ENCODE measurements at places on chromosomes 16 and 17.
A peak's percentile ranks its signal among the peaks of the same experiment; 100 is the strongest.

DNA sequence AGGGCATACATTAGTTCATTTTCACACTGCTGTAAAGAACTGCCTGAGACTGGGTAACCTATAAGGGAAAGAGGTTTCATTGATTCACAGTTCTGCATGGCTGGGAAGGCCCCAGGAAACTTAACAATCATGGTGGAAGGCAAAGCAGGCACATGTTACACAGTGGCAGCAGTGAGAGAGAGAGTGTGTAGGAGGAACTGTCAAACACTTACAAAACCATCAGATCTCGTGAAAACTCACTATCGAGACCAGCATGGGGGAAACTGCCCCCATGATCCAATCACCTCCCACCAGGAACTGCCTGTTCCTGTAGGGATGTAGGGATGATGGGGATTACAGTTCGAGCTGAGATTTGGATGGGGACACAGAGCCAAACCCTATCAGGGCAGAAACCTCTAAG is 17.2 kb downstream of the NUBP1 start:
- no peak for DNase-seq

DNA sequence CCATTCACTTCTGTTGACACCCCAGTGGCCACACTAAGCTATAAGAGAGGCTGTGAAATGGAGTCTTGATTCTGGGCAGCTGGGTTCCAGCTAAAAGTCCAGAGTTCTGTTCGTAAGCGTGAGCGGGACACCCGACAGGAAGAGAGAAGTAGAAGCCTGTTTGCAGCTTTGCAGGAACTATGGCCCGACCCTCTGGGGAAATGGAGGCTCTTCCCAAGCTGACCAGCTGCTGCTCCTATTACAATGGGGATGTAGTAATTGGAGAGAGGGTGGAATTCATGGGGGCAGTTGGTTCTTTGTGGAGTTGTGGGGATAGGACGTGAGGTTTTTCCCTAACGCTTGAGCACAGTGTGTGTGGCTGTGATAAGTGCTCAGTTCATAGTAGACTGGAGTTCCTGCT is 28.4 kb downstream of the UBALD1 start:
- no peak for DNase-seq

GRCh38 chr16:13553453-13553985 is 366.4 kb upstream of the ERCC4 start:
- DNase-seq: no peak

- no peak for DNase-seq
Measured at GRCh38 chr16:73692861-73693260, 603.8 kb upstream of the PSMD7 start.

GRCh38 chr16:70430667-70431536 is 8.0 kb downstream of the ST3GAL2 start:
- no peak for DNase-seq

DNA sequence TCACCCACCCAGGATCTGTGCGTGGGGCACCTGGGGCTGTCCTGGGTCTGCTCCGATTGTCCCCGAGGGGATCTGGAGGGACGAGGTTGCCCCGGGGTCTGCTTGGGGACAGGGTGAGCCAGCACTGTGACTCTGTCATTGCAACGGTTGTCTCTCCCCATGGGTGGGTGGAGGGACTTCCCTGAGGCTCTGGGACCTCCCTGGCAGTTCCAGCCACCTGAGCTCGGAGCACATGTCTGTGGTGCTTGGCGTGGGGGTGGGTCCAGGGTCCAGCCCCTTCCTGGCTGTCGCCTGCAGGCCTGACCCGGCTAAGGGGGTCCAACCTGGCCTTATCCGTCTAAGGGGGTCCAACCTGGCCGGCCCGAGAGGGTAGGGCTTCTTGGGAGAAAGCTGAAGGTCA is 8.5 kb upstream of the CBFA2T3 start:
- DNase-seq: no peak

DNA sequence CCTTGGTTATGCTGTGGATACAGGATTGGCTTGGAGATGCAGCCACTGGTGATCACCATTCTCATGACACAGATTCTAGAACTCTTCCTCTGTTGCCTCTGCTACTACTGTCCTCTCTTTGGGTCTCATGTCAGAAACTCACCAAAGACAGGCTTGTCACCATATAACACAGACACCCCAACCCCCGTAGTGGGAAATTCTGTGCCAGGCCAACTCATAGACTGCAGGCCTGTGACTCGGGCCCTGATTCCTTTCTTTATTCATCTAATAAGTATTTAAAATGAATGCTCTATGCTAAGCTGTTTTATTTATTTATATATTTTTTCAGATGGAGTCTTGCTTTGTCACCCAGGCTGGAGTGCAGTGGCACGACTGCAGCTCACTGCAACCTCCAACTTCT is 9.5 kb downstream of the CYB5D2 start:
- DNase-seq: no peak

DNA sequence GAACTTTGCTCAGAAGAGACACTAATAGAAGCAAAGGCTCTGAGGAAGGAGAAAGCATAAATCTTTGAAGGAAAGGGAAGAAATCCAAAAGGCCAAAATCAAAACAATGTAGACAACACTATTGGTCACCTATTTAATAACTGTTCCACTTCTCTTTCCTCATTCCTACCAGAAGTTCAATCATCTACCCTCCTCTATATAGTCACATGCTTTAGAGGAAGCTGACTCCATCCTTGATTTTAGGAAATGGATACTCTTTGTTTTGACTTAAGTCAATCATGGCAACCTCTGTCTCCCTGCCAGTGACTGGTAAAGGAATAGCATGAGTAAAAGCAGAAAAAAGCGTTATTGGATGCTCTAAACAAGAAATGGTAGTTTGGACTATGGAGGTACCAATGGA is 7.3 kb downstream of the BRIP1 start:
- no peak for DNase-seq

DNA sequence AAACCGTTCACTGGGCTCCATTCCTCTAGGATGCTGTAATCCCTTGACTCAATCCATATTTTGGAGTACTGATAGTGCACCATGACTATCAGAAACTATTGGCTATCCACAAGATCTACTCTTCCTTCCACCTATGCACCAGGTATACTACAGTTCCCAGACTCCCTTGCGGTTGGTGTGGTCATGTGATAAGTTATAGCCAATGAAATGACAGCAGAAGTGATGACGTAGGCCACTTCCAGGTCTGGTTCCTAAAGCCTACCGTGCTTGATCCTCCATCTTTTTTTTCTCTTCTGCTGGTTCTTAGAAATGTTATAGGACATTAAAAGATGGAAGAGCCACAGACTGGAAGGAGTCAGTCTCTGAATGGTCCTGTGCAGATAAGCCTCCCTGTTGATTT is 278.8 kb upstream of the C16orf82 start:
- no peak for DNase-seq

- peak; percentile 78 for DNase-seq
Measured at GRCh38 chr17:17919169-17920107, 52.8 kb downstream of the TOM1L2 start.

- no peak for DNase-seq
Measured at GRCh38 chr16:80047842-80048241, 447.3 kb upstream of the MAF start.

- no peak for DNase-seq
Measured at GRCh38 chr16:88481851-88482250, 28.8 kb downstream of the ZFPM1 start.

GRCh38 chr17:42087736-42088705 is 10.3 kb downstream of the ZNF385C start:
- DNase-seq: peak; percentile 74

GRCh38 chr17:7717756-7718350 is 309 bp downstream of the DNAH2 start:
- no peak for DNase-seq

DNA sequence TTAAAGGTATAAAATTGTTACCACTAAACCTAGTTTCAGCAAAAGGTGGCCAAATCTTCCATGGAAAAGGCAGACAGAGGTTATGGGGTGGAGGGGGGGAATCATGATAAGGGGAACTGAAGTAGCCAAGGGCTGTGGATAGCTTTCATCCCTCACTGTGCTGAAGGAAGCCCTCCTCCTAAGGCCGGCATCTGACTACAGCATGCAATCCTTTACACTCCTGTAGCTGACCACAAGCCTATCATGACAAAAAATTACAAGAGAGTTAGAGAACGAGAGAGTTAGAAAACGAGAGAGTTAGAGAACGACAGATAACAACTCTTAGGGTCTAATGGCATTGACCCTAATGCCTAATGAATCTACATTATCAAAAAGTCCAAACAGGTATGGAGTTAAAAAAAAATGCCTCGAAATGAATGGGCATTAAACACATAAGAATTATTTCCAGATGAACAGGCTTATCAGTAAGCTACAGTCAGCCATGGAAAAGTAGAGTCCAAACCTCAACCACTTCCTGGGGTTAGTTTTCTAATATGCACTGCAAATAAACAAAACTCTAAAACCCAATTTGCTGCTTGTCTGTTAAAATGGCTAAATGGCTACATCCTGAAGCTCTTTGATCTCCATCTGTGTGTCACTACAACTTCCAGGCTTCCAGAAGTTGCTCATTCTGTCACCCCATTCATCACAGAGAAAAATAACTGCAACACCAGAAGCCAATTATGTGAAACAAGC is 29.7 kb downstream of the DUSP14 start:
- no peak for DNase-seq

GRCh38 chr16:83532634-83533033 is 275.1 kb upstream of the HSBP1 start:
- DNase-seq: no peak

- no peak for DNase-seq
Measured at GRCh38 chr17:78925662-78926555, 722 bp upstream of the TIMP2 start.

GRCh38 chr16:4060009-4060408 is 56.2 kb downstream of the ADCY9 start:
- no peak for DNase-seq

- no peak for DNase-seq
Measured at GRCh38 chr17:49862781-49863331, 15.0 kb upstream of the TAC4 start.

GRCh38 chr17:34626121-34626681 is 46.8 kb downstream of the TMEM132E start:
- no peak for DNase-seq

DNA sequence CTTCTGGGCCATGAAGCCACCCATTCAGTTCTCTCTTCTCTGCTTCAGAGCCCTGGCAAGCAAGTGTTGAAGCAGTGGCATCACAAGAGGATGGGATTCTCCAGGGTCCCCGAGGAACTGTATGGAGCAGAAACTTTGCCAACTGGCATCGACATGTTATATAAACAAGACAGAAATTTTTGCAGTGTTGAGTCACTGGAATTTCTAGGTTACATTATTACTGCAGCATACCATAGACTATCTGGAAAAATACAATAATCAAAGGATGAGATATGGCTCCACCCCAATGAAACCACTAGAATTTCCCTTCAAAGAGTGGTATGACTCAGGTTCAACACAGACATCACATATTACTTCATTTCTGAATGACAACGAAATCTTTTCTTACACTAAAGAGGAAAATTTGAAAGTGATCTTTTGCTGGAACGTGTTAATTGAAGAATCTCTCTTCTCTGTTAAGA is 343.0 kb upstream of the DYNLRB2 start:
- no peak for DNase-seq

DNA sequence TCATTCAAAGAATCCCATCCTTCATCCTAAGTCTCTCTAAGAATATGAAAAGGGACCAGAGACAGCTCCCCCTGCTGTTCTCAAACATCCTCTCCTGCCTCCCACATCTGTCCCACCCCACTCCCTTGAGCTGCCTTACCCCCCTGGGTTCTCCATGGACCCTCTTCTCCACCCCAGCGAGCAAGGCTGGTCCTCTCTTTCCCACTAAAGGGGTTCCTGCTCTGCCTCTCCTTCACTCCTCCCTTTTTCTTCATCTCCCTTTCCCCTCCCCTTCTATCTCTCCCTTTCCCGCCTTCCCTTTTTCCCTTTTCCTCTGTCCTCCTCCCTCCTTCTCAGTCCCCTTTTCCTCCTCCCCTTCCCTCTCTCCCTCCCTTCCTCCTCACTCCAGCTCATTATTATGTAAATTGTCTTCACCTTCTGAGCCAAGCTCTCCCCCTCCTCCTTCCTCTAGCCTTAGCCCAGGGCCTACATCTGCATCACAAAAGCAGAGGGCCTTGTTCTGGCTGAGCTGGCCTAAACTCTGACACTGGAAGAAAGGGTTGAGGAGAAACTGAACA is 90.0 kb downstream of the GNAO1 start:
- peak; percentile 22 for DNase-seq

- no peak for DNase-seq
Measured at GRCh38 chr17:32267690-32268205, 2.1 kb downstream of the RHBDL3 start.

GRCh38 chr17:7484067-7484918 is at the start of gene POLR2A:
TSS of gene POLR2A (plus strand) at chr17:7484366.
- peak; percentile 94 for DNase-seq

GRCh38 chr17:36485805-36486203 is 677 bp upstream of the ZNHIT3 start:
- no peak for DNase-seq

DNA sequence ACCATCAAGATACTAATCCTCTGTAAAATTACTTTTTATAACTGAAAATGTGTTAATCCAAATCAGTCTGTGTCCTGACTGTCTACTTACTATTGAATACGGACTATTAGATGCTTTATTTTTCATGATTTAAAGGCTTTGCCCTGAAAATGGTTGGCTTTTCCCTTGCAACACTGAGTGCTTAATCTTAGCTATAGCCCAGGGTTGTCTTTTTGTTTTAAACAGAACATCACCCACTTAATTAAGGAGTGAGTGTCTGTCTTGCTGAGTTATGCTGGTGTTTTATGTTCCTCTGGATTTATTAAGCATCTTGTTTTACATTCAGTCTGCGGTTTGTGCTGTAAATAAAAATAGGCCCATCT is 11.0 kb downstream of the FTO start:
- no peak for DNase-seq

DNA sequence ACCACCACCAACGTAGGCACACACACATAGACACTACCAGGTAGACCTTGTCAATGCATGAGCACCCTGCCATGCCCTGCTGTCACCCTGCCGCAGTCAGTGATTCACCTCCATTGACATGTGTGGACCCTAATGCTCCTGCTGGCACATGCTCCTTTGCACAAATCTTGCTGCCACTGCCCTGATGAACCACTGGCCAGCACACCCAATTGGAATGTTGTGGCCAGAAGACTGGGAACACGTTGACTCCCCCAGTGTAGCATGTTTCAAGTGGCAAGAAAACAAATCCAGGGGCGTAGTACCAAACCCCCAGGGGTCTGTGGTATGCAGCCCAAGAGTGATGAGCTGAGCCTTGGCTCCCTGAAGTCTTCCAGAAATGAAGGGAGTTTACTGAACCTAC is 486.4 kb upstream of the KIF2B start:
- DNase-seq: no peak

GRCh38 chr16:645852-646678 is 3.1 kb upstream of the WDR90 start:
- DNase-seq: peak; percentile 93

- no peak for DNase-seq
Measured at GRCh38 chr17:36816907-36817288, 120.4 kb upstream of the LHX1 start.

GRCh38 chr16:2143878-2144485 is 4.4 kb upstream of the RAB26 start:
- no peak for DNase-seq

DNA sequence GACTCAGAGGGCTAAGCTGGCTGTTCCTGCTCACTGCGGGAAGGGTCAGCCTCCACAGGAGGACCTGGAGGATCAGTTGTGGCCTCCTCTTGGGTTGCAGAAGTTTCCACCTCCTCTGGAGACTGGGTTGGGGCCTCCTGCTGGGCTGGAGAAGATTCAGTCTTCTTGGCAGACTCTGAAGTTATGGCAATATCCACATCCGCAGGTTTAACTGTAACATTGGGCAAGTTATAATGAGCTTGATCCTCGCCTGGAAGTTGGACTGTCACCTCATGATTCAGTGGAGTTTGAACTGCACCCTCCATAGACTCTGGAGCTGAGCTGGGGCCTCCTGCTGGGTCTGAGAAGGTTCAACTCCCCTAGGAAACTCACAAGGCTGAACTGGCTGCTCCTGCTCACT is 47.6 kb upstream of the TMEM97 start:
- no peak for DNase-seq
